ENCODE measurements at places on chromosomes 7 and 10.

- peak; percentile 96 for DNase-seq
Observed at GRCh38 chr7:74343281-74344131, 54.3 kb downstream of the CLIP2 start.

GRCh38 chr10:121926671-121927317, 1.0 kb downstream of the ATE1 start:
- no peak for DNase-seq

- DNase-seq: no peak
Observed at GRCh38 chr10:11173042-11173441, 155.4 kb downstream of the CELF2 start.

DNA sequence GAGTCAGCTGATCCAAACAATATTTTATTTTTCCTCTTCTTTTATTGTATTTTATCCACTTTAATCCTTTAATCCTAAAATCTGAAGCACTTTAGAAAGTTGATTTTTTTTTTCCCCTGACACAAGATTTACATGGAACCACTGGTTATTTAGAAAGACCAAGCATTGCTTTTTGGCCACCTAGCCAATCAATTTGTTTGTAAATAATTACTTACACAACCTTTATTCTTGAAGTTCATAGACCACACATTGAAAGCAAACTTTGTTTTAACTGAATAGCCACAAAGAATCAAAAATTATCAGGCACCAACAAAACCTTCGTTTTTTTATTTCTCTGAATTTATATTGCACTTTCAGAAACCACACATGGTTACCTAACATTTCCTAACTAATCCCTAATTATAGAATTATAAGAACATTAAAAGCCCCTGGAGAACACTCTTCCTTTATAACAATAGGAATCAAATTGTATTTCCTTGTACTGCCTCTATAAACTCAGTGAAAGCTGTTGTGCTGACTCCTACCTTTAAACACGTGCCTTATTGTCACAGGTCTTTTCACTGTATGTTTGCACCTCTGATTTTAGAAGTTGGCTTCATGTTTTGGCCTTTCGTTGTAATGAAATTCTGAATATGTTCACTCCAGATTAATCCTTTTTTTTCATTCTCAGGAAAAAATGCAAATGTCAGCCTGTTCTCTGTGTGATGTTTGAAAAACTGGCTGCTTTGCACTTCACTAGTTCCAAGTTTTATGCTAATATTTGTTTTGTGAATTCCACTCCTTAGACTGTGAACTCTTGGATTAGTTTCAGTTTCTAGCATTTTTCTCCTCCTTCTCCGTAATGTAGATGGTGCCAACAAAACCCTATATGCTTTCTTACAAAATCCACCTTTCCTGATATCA, 1511.9 kb downstream of the REEP3 start:
- no peak for DNase-seq

- DNase-seq: no peak
Observed at GRCh38 chr10:108425283-108425964, 1260.9 kb upstream of the SORCS1 start.

DNA sequence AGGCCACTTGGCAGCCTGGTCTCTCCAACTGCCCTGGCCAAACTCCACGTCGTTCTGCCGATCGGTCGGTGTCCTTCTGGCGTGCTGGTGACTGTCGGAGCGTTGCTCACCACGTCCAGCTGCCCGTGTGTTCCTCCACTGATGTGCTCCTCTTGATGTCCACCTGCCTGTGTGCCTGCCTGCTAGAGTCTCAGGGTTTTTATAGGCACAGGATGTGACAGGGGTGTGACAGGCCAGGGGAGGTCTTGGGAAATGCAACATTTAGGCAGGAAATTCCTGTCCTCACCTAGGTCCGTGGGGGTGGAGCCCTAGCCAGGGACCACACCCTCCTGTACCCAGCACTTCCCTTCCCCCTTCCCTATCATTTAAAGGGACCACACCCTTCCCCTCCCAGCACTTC, 25.2 kb upstream of the CFAP46 start:
- DNase-seq: no peak

DNA sequence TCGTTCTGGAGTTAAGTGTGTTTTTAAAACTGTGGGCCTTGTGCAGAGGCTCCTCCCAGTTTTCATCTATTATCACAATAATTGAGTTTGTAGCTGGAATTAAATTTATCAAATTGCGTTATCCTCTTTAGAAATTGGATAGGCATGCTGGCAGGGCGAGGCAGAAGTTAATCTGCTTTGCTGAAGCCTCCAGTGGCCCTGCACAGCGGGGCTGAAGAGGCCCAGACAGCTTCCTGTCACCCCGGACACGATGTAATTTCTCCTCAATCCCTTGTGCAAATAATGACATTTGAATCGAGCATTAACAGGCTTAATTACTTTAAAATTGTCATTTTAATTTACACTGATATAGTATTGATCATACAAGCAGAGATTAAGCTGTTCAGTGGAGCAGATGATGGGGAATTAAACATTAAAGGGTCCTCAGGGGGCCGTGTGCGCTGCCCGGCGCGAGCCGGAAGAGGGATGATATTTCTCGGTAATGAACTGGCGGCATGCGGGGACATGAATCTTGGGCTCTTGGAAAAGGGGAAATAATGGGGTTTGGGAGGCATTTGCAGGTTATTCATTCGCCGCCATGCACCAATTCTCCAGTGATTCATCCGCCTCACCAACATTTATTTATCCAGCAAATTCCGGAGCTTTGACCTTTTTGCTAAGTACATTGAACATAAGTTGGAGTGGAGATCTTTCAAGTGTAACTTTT, 118.5 kb downstream of the NKX6-2 start:
- peak; percentile 80 for DNase-seq

- no peak for DNase-seq
Observed at GRCh38 chr7:134789967-134790685, 10.7 kb downstream of the CALD1 start.

DNA sequence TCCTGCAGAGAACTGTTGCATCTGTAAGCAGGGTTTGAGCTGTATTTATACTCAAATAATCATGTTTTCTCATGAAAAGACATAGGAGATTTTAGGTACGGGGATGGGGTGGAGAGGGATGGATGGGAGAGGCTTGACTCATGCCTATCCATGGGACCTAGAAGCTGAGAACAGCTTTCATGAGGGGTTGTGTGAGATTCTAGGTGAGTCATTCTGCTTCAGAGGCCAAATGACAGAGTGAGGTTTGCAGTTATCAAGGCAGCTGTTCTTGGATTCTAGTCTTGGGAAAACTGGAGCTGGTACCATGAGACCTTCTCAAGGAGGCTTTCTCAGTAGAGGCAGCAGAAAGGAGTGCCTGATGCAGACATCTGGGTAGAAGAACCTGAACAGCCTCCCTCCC, 746.9 kb downstream of the TYW1 start:
- no peak for DNase-seq

- no peak for DNase-seq
Observed at GRCh38 chr7:20542594-20542993, 72.9 kb upstream of the ABCB5 start.

DNA sequence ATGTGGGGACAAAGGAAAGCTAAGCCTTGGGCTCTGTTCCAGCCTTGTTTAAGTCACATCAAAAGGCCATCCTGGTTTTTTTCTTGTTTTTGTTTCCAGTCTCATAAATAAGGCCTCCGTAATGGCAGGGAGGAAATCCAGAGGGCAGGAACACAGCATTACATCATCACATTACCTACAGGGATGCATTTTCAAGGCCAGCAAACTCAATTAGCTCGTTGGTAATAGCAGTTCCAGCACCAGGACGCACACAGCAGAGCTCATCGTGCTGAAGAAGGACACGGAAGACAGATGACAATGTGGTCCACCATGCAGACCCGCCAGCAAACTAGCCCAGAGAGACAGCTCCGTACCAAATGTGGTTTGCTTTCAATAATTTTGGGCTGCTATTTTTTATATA, 1209.2 kb downstream of the TYW1 start:
- DNase-seq: no peak

DNA sequence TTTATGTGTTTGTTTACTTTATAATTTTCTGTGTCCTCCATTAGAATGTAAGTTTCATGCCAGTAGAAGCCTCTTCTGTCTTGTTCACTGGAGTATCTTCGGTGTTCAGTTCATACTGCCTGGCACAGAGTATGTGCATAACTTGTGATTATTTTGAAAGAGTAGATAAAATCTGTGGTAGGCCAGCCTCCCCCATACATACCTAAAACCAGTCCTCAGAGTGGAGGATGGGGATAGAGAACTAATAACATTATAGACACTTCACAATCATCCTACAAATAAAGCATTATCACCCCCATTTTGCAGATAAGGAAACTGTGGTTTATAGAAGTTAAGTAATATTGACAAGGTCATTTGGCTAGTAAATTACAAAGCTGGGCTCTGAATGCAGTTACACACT, 28.0 kb downstream of the VIM start:
- no peak for DNase-seq

DNA sequence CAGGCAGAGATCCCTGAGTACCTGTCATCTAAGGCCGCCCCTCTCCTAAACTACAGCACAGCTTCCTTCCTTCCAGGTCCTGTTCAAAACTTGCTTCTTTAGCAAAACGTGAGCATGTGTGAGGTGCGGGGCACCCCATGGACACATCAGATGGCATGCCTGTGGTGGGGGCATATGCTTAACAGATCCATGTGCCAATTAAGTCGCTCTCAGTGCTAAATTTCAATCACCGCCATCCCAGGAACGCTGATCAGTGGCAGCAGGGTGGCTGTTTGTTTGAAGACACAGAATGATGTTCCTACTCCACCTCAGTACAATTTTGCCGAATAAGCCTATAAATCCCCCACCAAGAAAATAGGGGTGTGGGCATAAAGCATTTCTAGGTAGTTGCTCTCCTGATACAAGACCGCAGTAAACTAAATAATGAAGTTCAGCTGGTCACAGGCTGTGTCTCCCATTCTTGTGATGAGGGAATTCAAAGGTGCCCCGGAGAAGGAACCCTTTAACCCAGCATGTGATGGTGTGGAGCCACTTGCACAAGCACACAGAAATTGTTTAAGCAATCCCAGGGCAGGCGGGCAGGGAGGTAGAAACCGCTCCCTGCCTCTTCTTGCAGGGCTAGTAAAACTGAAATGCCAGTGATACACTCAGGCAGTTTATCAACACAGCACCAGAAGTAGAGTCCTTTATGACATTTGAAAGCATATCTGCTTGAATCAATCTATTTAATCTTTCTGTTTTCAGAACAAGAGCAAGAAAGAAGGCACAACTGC, 205.7 kb downstream of the SORCS1 start:
- DNase-seq: no peak

GRCh38 chr7:135239263-135239662, 5.6 kb downstream of the STRA8 start:
- DNase-seq: no peak

DNA sequence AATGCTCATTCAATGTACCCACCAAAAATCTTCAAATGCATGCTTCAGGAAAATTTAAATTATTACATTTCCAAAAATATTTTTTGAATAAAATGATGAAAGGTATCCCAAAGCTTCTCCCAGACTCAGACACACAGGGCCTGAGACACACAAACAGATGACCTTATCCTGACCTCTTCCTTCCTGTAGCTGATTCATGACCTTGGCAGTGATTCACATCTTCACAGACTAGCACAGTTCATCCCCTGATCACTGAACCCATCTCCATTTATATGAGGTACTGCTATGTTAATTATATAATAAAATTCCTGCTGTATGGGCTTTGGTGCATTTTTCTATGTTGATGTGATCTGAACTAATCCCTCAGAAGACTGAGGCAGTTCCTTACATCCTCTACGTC, 265.0 kb upstream of the GLI3 start:
- peak; percentile 44 for DNase-seq

DNA sequence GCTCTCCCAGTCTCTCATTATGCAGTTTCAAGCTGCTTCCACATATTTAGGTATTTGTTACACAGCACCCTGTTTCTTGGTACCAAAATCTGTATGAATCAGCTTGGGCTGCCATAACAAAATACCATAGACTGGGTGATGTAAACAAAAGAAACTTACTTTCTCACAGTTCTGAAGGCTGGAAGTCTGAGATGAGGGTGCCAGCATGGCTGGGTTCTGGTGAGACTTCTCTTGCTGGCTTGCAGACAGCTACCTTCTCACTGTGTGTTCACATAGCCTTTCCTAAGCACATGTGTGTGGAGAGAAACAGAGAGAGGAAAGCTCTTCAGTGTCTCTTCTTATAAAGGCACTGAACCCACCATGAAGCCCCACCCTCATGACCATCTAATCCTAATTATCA, 15.7 kb upstream of the CBLL1 start:
- no peak for DNase-seq

GRCh38 chr7:30389791-30390190, 88.8 kb downstream of the NOD1 start:
- DNase-seq: no peak

Measured in RCC 7860 (cell line).